ENCODE measurements at places on chromosomes 16 and 17.

- no peak for DNase-seq
These were observed 80.2 kb downstream of the CNGB1 start for GRCh38 chr16:57890752-57891111.

DNA sequence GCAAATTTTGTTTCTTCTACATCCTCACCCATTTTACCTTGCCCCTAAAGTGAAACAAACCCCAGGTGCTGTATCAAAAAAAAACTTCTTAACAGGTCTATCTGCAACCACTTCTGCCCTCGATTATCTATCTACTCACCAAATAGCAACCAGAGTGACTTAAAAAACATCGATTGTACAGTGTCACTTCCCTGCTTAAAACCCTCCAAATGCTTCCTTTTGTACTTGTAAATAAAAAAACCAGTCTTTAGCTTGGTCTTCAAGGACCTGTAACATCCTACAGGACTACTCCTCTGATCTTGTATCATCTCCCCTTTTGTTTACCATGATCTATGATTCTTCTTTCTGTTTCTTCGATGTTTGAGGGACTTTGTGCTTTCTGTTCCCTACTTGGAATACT lies 82.7 kb upstream of the CORO6 start:
- no peak for DNase-seq

- DNase-seq = no peak
These were observed 85.0 kb downstream of the NOG start for GRCh38 chr17:56678249-56679114.

DNA sequence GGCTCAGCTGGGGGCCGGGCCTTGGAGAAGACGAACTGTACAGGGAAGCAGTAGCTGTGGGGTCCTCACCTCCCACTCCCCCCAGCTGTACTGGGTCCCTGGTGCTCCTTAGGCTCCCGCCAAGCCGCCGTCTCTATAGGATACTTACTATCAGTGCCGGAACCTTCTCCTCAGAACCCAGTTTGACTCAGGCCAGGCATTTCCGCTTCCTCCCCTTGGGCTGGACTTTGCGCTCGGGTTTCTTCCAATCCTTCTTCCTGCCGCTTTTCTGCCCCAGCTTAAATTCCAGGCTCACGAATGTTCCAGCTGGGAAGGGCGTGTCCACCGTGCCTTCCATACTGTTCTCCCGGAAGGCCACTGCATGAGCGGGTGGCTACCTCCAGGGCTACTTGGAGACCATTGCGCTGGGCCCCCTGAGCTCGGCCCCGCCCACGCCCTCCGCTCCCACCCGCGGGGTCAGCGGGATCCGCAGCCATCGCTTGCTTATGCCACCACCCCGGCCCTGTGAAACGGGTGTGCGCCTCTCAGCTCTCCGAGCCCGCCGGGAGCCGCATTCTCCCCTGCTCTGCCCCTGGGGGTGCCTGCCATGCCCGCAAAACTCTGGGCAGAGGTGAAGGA lies 1795.9 kb downstream of the TP53TG3F start:
- DNase-seq = peak; percentile 25

DNA sequence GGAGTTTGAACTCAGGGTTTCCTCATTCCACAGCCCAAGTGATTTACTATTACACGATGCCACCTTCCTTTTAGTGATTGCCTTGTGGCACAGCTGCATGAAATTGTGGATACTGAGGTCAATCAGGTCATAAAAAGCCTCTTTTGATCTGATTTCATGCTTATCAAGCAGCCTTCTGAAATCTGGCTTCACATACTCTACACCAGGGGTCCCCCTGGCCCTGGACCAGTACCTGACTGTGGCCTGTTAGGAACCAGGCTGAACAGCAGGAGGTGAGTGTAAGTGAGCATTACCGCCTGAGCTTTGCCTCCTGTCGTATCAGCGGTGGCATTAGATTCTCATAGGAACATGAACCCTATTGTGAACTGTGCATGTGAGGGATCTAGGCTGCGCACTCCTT lies 13.8 kb downstream of the SLFN5 start:
- DNase-seq = no peak

- DNase-seq = no peak
These were observed 11.2 kb downstream of the P2RX1 start for GRCh38 chr17:3905017-3905520.

Measured in NCI-H2029 treated with DMSO at 0.1 percent for 48 hours (cell line).